ENCODE measurements at places on chromosomes 11 and 22. TPM values are rescaled to one million over a fixed set of nuclear protein-coding genes. Genes with fewer than 3 reads are reported as not detected.

GRCh38 chr11:5288108-5288905, 13.4 kb downstream of the OR51B4 start:
- no peak for DNase-seq

- peak; percentile 7 for DNase-seq
Observed at GRCh38 chr11:75445315-75445953, 12.4 kb upstream of the KLHL35 start.

DNA sequence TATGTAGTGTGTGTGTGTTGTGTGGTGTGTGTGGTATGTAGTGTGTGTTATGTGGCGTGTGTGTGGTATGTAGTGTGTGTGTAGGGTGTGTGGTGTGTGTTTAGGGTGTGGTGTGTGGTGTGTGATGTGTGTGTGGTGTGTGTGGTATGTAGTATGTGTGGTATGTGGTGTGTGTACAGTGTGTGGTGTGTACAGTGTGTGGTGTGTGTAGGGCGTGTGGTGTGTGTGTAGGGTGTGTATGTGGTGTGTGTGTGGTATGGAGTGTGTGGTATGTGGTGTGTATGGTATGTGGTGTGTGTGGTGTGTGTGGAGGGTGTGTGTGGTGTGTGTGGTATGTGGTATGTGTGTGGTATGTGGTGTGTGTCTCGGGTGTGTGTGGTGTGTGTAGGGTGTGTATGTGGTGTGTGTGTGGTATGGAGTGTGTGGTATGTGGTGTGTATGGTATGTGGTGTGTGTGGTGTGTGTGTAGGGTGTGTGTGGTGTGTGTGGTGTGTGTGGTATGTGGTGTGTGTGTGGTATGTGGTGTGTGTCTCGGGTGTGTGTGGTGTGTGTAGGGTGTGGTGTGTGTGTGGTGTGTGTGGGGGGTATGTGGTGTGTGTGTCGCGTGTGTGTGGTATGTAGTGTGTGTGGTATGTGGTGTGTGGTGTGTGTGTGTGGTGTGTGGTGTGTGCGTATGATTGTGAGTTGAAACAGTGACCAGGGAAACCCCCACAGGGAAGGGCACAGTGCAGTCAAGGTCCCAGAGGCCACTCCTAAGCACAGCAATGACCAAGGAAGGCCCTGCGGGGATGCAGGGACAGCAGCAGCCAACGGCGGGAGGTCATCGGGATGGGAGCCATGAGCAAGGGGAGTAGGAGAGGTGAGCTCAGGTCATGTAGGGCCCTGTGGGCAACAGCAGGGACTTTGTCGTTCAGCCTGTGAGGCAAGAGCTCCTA, 2.9 kb upstream of the PPP6R2 start:
- DNase-seq: no peak

GRCh38 chr11:94650756-94651155, 83.6 kb downstream of the PIWIL4 start:
- DNase-seq: peak; percentile 65

ANKK1 gene
- total RNA-seq: 1.6 TPM

DNA sequence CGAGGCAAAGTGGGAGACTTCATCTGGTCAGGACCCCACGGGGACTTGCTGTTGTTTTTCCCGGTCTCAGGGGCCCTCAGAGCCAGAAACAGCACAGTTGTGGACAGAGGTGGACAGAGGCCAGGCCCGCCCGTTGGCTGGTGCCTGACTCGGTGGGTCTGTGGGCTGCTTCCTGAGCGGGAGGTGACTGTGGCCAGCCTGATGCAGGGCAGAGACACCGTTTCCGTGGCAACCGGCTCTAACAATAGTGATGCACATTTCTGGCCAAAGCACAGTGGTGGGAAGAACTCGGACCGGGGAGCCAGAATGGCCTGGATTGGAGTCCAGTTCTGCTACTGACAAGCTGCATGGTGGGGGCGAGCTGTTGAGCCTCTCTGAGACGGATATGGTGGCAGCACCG, 58.7 kb upstream of the ATXN10 start:
- DNase-seq: no peak

CCDC89 gene
- 1.8 TPM for total RNA-seq

DNA sequence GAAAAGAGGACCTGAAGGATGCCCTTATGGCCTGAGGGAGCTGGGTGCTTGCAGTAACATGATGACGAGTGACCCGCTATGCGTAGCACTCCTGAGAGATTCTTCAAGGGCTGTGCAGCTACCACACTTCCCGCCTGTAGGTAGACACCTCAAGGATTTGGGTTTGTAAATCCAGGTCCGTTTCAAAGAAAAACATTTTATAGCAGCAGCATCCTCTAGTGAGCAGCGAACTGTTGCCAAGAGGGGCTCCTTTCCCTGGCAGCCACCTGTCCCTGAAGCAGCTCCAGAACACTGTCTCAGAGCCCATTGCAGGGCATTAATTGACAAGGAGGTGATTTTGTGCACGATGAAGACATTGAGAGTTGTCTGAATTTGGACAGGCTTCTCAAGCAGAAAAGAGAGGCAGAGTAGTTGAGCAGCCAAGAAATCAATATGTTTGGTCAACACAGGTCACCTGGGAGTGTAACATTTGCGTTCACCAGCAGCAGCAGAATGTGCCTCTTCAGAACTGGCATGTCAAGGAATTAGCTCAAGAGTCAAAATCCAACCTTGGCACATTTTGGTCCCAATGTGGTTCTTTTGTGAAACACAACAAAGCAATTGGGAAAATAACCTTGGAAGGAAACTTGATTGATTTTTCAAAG, 209.8 kb upstream of the MTNR1B start:
- DNase-seq: no peak

DNA sequence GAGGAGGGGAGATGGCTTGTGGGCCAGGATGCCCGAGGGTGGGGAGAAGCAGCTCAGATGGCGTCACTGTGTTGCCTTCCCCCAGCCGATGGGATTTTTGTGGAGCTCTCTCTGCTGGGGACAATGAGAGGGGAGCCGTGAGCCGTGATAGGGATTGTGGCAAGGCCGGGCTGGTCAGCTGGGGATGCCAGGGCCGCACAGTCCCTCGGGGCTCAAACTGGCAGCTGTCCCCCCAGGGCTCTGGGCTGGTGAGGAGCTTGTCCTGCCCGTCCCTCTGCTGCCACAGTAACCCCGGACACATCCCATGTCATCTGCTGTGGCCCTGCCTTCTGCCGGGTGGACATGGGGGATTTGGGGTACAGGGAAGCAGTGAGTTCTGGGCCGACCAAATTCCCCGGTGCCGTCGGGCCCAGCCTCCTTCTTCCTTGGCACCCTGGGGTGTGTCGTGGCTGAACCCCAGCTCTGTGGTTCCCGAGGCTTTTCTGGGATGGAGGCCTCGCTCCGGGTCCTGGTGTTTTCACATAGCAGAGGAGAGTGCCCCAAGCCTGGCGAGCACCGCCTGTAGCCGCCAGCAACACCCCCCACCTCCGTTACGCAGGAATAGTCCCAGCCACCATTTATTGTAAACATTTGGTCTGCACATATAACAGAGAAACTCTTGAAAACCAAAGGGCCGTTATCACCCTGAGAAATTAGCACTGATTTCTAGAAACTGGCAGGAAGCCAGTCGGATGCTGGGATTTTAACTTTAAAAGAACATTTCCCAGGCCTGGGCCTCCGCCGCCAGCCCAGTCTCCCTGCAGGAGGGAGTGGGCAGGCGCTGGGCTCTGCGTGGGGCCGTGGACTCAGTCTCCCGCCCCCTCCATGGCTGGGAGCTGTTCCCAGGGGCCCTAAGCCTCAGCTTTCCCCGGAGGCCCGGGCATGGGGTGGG, 9.9 kb downstream of the BRSK2 start:
- DNase-seq: no peak

- DNase-seq: no peak
Observed at GRCh38 chr11:126384449-126385070, 29.1 kb downstream of the ST3GAL4 start.

GRCh38 chr11:86784241-86784681, 16.1 kb upstream of the PRSS23 start:
- no peak for DNase-seq

- DNase-seq: no peak
Observed at GRCh38 chr11:57511741-57512430, 3.6 kb downstream of the SLC43A1 start.

- peak; percentile 7 for DNase-seq
Observed at GRCh38 chr11:107549253-107549953, 16.1 kb downstream of the ALKBH8 start.

KCNQ1 gene
- 1.3 TPM for total RNA-seq

DNA sequence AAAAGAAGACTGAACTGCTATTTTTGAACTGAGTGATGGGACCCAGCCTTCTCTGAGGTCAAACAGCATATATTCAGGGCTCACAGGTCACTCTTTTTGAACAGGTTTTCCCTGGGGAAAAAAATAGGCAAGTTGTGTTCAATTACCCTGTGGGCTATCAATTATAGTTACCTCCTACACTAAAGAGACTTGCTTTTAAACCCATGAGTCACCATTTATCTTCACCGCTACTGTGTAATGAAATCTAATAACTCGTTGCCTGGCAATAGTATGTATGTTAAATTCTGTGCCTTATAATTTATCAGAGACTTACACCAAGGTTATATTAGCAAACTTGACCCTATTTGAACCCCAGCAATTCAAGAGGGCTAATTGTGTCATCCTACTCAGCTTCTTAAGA, 98.5 kb downstream of the CYP2R1 start:
- no peak for DNase-seq

All from skin of body (tissue), 3 donors.